ENCODE measurements at places on chromosomes 12 and 14.

- no peak for DNase-seq
These were observed 62.5 kb upstream of the TMEM132D start for GRCh38 chr12:129966146-129966995.

DNA sequence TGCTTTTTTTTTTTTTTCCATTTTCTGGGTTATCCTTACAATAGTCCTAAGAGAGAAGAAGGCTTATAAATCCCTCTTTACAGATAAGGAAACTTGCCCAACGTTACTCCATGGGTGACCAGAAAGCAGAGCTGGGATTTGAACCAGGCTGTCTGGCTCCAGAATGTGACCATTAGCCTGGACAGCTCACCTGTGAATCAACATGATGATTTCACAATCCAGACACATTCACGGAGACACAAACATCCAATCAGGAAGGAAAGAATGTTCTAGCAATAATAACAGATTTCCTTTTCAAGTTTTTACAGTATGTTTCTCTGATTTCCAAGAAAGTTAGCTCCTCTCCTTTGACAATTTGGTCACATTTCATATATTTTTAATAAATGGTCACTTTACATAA lies 118.3 kb downstream of the GALC start:
- DNase-seq: no peak

GRCh38 chr14:93861836-93862235 lies 65.3 kb upstream of the FAM181A start:
- peak; percentile 22 for DNase-seq

- peak; percentile 55 for DNase-seq
These were observed 6.5 kb downstream of the HOXC13 start for GRCh38 chr12:53944907-53945847.

- DNase-seq: no peak
These were observed 163.0 kb upstream of the NUDT4 start for GRCh38 chr12:93214523-93215289.

DNA sequence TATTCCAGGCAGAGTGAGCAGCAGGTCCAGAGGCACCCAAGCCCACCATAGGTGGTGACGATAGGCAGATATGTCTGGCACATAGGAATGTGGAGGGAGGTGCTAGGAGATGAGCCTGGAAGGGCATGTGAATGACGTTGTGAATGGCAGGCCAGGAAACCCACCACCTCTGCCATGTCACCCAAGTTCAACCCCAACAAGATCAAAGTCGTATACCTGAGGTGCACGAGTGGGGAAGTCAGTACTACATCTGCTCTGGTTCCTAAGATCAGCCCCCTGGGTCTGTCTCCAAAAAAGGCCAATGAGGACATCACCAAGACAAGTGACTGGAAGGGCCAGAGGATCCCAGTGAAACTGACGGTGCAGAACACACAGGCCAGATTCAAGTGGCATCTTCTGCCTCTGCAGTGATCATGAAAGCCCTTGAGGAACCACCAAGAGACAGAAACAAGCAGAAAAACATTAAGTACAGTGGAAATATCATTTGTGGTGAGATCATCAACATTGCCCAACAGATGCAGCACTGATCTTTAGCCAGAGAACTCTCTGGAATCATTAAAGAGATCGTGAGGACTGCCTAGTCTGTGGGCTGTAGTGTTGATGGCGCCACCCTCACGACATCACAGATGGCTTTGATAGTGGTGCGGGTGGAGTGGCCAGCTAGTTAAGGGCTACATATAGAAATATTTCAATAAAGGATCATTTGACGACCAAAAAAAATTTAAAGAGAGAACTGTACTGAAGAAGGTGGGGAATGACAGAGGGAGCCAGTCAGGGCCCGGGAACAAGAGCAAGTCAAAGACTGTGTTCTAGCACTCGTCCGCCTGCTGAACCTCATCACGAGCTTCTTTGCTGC lies 99.7 kb downstream of the ZFP36L1 start:
- DNase-seq: no peak

DNA sequence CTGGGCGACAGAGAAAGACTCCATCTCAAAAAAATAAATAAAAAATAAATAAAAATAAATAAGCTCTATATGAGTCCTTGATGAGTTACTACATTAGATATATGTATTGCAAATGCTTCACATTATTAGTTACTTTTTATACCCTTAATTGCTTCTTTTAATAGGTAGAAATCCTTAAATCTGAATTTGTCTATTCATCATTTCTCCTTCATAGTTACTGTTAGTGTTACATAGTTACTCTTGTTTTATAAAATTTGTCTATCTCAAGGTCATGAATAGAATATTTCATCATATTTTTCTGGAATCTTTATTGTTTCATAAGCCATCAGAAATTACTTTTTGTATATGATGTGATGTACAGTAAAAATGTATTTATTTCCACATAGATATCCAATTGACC lies 1624.8 kb upstream of the FLRT2 start:
- no peak for DNase-seq

GRCh38 chr14:38078393-38078792 lies 129.3 kb upstream of the SSTR1 start:
- no peak for DNase-seq

- peak; percentile 35 for DNase-seq
These were observed 128.1 kb upstream of the C14orf180 start for GRCh38 chr14:104451474-104451873.

- no peak for DNase-seq
These were observed 5.3 kb downstream of the RNF41 start for GRCh38 chr12:56216461-56216860.

- no peak for DNase-seq
These were observed 379.0 kb downstream of the LRIG3 start for GRCh38 chr12:58541300-58541690.

- no peak for DNase-seq
These were observed 28.5 kb downstream of the TUBA1A start for GRCh38 chr12:49160399-49160798.

DNA sequence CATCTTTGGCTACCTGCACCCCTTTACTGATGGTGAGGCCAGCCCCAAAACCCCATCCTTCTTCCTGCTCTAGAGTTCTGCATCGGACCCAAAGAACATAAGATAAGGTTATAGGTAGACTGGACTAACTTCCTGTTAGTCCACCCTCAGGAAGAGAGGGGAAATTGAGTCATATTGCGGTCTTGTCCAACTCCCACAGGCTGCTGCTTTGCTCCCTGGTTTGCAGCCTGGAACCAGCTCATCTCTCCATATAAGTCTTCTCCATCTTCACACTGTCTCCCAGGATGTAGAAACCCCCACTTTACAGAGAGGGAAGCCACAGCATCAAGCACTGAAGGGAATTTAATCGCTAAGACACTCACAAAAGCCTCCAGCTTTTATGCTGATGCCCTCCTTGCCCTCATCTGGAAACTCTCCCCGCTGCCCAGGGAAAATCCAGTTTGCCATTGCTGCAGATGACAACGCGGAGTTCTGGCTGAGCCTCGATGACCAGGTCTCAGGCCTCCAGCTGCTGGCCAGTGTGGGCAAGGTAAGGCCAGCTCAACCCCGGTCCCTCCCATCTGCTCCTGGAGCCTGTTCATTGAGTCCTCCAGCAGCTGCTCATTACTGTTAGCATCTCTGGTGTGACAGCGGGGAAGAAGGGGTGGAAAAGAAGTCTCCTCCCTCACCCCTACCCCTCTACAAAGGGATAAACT lies 85.3 kb downstream of the B4GALNT3 start:
- DNase-seq: no peak

DNA sequence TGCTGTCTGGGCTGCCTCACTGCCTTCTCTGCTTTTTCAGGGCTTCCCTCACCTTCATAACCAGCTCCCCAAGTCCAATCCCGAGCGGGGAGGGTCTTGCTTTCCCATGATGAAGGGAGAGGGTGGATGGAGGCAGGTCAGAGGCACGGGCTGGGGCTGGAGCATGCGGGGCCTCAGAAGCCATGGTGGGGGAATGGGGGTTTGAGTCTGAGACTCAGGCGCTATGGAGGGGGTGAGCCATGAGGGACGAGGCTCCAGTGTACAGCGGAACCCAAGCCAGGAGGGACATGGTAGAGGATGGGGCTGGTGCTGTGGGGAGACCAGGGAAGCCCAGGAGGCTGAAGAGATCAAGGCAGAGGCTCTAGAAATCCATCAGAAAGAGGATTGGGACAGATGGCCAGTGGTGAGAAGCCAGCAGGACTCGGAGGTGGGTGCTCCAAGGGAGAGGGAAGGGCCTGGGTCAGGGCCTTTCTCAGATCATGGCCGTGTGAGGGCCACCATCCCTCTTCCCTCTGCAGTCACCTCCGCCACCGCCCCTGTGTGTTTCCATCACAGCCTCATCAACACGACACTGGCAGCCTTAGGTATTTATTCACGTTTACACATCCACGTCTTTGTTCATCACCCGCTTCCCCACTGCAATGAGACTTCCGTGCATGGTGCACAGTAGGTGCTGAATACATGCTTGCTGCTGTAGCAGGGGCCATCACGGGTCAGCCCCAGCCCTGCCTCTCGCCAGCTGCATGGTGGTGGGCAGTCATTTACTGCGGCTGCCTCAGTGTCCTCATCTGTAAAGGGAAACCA lies 144.7 kb downstream of the ADGRD1 start:
- DNase-seq: peak; percentile 43

DNA sequence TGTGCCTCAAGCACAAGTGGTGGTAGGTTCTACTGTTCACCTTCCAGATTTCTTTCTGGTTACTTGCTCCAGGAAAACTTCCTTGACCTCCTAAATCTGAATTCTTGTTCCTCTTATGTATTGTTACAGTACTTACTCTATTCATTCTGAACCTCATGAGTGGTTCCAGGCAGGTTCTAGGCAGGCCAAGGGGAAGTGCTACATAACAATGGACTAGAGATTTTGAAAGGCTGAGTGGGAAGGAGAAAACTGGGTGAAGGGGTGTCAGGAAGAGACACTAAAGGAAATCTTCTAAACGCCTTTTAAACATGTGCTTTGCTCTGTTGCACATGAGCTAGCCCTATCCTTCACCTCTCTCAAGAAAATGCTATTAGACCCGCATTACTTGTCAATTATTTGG lies 1.6 kb downstream of the YARS2 start:
- no peak for DNase-seq

- DNase-seq: no peak
These were observed 540.3 kb downstream of the BCL11B start for GRCh38 chr14:98731701-98732100.

All from islet precursor cell (in vitro differentiated cells).